Adrenal gland (tissue), 19 donors: ENCODE measurements at places on chromosomes 6 and 20. TPM values are rescaled to one million over a fixed set of nuclear protein-coding genes. Genes with fewer than 3 reads are reported as not detected.
A peak's percentile ranks its signal among the peaks of the same experiment; 100 is the strongest.

Gene RCAN2
- total RNA-seq = 11.5 TPM

Gene WFDC10B
- total RNA-seq = not detected

DNA sequence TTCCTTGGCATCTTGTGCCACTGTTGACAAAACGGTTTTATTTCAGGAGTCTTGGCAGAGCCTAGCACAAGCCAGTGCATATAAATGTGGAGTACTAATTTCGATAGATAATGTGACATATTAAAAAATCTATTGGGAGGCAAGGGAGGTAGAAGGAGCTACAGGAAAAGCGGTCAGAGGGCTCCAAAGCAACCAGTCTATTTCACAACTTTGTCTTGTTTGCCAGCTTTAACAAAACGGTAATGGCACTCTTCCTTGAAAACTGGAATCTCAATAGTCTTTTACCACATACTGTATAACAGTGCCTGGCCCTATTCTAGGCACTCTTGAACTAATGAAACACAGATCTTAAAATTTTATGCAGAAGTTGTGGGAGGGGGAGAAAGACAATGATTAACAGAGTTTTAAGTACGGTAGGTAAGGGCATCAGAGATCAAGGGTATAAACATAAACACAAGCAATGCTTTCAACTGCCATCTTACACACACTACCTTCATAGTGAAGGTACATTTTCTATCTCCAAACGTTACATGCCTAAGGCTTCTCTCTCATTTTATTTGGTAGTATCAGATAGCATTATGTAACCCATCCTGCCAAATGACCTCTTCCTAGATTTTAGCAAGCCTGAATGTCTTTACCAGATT lies 33.5 kb upstream of the SYNCRIP start:
- H3K4me3 ChIP-seq = no peak overlapping the region
- no peak for DNase-seq
- peaks cover 38% of the 10 kb centered on the region for H3K4me1 ChIP-seq
- H3K27ac ChIP-seq = peak overlapping the region; percentile 13

DNA sequence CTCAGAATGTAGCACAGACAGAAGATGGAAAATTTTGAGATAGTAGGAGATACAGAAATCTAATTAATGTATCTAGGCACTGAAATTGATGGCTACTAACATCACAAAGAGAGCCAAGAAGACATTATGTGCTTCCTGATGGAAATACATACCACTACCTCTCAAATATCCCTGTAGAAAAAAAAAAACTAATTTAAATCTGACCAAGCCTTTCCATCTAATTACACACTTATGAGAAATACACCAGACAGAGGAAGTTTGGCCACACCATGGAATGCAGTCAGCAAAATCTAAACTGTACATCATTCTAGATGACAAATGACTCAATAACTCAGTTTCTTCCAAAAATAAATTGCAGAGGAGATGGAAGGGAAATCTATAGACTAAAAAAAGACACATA lies 18.9 kb downstream of the VPS52 start:
- H3K36me3 ChIP-seq = no peaks in the 10 kb centered on the region
- peaks cover 23% of the 10 kb centered on the region for H3K4me1 ChIP-seq
- H3K4me3 ChIP-seq = no peak overlapping the region
- DNase-seq = no peak

- no peaks in the 10 kb centered on the region for H3K27me3 ChIP-seq
- H3K4me3 ChIP-seq = no peak overlapping the region
- no peaks in the 10 kb centered on the region for H3K36me3 ChIP-seq
Measured at GRCh38 chr6:3336066-3336786, 77.5 kb downstream of the PSMG4 start.

DNA sequence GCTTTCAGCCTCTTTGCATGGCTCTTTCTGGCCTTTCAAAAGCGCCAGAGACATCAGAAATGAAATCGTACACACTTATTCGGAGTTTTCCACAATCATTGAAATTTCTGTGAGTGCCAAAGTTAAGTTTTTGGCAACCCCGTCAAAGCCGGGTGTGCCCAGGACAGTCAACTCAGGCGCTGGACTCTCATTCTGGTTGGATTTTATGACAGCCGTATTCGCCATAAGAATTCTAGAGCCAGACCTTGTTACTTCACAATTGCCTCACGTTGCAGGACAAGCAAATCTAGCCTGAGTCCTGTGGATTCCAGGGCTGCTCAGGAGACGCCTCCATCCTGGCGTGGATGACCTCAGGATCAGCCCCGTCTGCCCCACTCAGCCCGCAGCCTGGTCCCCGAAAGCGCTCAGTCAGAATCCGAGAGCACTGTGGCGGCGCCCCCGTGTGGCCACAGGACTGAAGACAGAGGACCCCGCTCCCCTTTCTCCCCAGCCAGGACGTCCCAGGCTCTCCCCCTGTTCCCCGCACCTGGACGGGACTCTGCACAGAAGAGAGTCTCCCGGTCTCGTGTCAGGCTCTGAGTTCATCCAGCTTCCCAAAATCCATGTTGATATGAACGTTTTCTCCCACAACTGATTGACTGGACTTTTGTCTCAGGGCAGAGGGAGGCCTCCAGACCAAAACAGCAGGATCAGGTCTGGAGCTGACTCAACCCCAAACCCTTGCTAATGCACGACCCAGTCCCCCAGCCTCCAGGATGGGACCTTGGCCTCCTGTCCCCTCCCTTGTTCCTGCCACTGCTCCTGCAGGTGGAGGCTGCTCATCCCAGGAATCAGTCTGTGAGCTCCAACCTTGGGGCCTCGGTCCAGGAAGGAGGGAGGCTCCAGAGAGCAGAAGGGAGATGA lies 38.2 kb downstream of the MICA start:
- no peak overlapping the region for H3K4me3 ChIP-seq
- no peaks in the 10 kb centered on the region for H3K36me3 ChIP-seq
- DNase-seq = peak; percentile 82
- no peak overlapping the region for H3K27ac ChIP-seq
- no peaks in the 10 kb centered on the region for H3K27me3 ChIP-seq
- H3K4me1 ChIP-seq = no peaks in the 10 kb centered on the region

DNA sequence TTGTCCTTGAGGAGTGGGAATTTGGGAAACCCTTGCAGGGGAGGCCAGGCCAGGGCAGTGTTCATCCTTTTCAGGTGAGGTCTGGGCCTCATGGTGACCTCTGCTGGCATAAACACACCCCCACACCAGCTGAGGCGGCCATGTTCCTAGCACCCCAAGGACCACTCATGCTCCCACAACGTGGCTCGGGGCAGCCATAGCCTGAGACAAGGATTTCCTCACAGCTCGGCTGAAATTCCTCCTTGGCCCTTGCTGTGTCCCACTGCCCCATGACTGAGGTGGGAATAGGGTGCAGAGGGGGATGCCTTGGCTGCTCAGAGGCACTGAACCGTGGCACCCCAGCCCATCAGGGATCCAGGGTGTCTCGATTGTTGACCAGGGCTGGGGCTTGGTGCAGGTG lies 27.3 kb upstream of the SPDEF start:
- H3K4me3 ChIP-seq = no peak overlapping the region
- H3K27me3 ChIP-seq = no peaks in the 10 kb centered on the region
- no peak for DNase-seq
- no peaks in the 10 kb centered on the region for H3K36me3 ChIP-seq

GRCh38 chr20:63830841-63831588 lies at the start of gene ZBTB46:
Gene ZBTB46 (minus strand): TSS chr20:63831264. CDS start chr20:63790757, 40,507 bp downstream.
- DNase-seq = no peak
- peak within 1 kb of the TSS; percentile 48 for H3K4me3 ChIP-seq
- no peaks in the 10 kb centered on the region for H3K36me3 ChIP-seq
- H3K27ac ChIP-seq = peak within 1 kb of the TSS; percentile 93

DNA sequence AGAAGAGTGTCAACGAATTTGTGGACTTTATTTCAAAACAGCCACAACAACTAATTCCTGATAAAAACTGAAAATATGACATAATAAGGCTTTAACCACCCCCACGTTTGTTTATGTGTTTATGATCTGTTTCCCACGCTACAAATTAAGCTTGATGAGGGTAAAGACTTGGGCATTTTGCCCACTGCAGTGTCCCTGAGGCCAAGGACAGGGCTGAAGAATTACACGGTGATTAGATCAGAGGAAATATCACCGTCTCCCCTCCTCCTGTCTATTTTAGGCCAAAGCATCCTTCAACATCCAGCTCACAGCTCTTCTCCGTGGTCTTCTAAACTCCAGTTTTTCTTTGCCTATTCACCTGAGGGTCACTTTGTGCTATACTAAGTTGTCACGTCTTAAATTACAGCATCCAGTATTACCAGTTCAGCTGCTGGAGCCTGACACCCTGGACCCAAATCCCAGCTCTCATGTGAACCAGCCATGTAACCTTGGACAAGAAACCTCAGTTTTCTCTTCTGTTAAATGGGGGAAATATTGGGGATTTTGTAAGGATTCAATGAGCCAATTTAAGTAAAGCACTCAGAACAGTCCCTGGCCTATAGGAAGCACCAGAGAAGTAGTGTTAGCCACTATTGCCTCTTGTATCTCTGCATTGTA lies 15.2 kb upstream of the ARFGEF2 start:
- H3K4me1 ChIP-seq = no peaks in the 10 kb centered on the region
- H3K27ac ChIP-seq = no peak overlapping the region
- H3K4me3 ChIP-seq = no peak overlapping the region
- no peaks in the 10 kb centered on the region for H3K36me3 ChIP-seq

DNA sequence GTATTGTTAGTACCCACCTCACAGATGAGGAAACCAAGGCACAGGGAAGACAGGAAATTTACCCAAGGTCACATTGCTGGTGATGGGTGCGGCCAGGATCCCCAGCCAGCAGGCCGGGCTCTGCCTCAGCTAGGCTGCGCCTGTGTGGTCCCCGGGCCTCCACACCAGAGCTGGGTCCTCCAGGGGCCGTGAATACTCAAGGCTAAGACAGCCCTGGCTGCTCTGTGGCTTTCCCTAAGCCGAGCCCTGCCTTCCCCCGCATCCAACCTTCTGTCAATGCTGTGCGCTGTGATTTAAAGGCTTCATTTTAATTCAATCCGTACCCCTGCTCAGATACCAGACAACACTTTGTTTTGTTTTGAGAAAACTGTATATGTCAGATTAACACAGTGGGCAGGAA lies 246.7 kb downstream of the TTLL2 start:
- no peaks in the 10 kb centered on the region for H3K4me1 ChIP-seq
- H3K27me3 ChIP-seq = no peaks in the 10 kb centered on the region
- no peak for DNase-seq
- H3K36me3 ChIP-seq = no peaks in the 10 kb centered on the region
- no peak overlapping the region for H3K4me3 ChIP-seq
- H3K27ac ChIP-seq = no peak overlapping the region

GRCh38 chr6:119957195-119957594 lies 607.6 kb upstream of the MAN1A1 start:
- H3K36me3 ChIP-seq = no peaks in the 10 kb centered on the region
- H3K27me3 ChIP-seq = no peaks in the 10 kb centered on the region
- no peak overlapping the region for H3K4me3 ChIP-seq
- no peak for DNase-seq
- no peak overlapping the region for H3K27ac ChIP-seq

DNA sequence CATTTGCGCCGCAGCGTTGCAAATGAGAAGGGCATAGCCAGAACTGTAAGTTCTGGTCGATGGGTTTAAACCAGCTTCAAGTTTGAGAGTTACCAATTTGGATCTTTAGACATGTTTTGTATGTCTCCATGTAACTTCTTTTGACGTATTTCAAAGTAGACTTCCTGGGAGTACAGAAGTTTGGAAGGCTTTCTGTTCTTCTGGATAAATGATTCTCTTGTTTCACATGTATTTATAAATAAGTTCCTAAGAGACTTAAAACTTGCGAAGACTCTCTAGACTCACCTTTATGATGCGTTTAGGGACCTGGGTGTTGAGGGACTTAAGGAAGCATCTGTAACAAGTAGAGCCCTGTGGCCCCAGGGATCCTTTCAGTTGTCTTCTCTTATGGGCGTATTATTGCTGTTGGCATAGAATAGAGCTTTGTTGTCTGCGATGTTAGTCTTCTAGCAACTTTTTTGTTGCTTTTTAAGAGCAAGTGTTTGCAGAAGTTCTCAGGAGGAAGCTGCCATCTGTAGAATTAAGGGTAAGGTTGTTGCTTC lies 1.3 kb downstream of the CDYL start:
- no peak overlapping the region for H3K27ac ChIP-seq
- DNase-seq = no peak
- H3K4me1 ChIP-seq = no peaks in the 10 kb centered on the region
- H3K27me3 ChIP-seq = no peaks in the 10 kb centered on the region

DNA sequence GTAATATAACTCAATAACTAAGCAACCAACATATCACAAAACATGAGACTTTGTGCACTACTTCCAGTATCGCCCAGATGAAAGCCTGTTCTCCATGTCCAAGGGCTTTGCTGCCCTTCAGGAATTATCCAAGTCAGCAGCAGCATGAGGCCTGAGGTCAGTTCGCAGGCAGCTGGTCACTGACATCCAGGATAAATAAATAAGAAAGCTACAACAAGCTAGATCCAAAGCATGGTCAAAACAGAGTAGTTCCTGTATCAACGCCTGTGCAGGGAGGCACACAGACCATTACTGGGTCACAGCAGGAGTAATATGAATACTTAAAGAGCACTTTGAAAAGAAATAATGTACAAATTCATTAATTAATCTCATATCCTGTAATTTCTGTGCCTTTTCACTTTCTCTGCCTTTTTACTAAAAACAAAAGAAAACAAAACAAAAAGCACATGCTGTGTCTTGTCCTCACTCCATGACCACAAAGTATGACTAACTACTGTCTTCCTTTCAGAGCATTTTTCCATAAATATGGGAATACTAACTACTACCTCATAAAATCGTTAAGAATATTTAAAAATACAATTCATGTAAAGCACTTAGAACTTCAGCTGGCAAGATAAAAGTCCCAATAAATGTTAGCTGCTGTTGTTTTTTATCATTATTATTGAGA lies 374.9 kb upstream of the IRAK1BP1 start:
- H3K36me3 ChIP-seq = no peaks in the 10 kb centered on the region
- H3K4me3 ChIP-seq = no peak overlapping the region
- no peaks in the 10 kb centered on the region for H3K27me3 ChIP-seq
- H3K27ac ChIP-seq = no peak overlapping the region
- DNase-seq = no peak
- no peaks in the 10 kb centered on the region for H3K4me1 ChIP-seq

GRCh38 chr20:9441948-9442347 lies 72.4 kb upstream of the LAMP5 start:
- no peak overlapping the region for H3K27ac ChIP-seq
- no peak for DNase-seq
- no peak overlapping the region for H3K4me3 ChIP-seq
- H3K36me3 ChIP-seq = no peaks in the 10 kb centered on the region
